ENCODE measurements at places on chromosomes 16 and 17. TPM values are rescaled to one million over a fixed set of nuclear protein-coding genes. Genes with fewer than 3 reads are reported as not detected.

DNA sequence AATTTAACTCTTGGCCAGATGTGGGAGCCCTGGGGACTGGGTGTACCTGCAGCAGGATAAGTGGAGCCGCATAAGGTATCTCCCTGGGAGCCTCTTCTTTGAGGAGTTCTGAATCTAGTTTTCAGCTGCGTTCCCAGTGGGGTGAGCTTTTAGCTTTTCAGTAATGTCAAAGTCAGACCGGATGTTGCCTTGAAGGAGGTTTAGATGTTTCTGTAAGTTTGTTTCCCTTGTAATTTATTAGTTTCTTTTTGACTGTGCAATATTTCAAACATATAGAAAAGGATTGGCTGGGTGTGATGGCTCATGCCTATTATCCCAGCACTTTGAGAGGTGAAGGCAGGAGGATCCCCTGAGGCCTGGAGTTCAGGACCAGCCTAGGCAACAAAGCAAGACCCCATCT is 98.6 kb upstream of the EEF2KMT start:
- no peak for DNase-seq

GRCh38 chr16:76176616-76177015 is 100.6 kb upstream of the CNTNAP4 start:
- no peak for DNase-seq

GRCh38 chr17:14289162-14289561 is 11.7 kb upstream of the HS3ST3B1 start:
- no peak for DNase-seq

GRCh38 chr17:75269844-75270217 is 1.2 kb downstream of the MIF4GD start:
- no peak for DNase-seq

DNA sequence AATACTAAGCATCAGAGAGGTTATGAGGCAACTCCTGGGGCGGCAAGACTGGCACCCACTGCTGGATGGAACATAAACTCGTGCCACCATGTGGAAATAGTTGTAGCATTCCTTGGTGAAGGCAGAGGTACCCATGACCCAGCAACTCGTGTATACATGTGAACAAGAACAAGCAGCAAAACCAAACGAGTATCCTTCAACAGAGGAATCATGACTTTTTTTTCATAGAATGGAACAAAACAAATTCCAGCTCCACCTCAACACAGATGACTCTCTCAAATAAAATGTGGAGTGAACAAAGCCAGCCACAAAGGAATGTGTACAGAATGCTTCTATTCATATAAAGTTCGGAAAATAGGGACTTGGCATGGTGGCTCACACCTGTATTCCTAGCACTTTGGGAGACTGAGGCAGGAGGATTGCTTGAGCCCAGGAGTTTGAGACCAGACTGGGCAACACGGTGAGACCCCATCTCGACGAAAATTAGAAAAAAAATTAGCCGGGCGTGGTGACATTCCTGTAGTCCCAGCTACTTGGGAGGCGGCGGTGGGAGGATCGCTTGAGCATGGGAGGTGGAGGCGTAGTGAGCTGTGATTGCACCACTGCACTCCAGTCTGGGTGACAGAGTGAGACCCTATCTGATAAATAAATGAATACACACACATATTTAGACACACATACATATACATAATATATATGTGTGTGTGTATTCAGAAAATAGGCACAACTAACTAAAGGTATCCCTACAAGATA is 35.3 kb downstream of the B9D1 start:
- peak; percentile 99 for DNase-seq

DNA sequence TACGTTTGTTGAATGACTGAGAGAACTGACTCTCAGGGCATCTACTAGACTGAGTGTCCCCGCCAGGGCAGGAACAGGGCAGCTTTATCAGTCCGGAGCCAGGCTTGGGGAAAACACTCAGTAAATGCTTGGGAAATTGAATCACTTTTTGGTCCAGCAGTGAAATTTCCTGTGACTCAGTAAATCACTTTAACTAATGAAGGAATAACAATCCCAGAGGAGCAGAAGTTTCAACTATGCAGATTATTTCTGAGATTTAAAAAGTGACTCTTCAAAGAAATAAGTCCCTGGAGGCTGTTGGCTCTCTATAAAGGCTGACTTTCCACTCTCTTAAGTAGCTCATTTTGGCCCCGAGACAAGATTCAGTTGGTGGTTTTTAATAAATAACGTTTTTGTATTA is 101.8 kb downstream of the FOXL1 start:
- peak; percentile 47 for DNase-seq

- DNase-seq, result no peak
These were observed 178.8 kb downstream of the MAP2K6 start for GRCh38 chr17:69593351-69593715.

- DNase-seq, result no peak
These were observed 60.2 kb downstream of the RPGRIP1L start for GRCh38 chr16:53643474-53643873.

- DNase-seq, result peak; percentile 56
These were observed 8.1 kb upstream of the NLRP1 start for GRCh38 chr17:5592382-5592781.

- DNase-seq, result no peak
These were observed 2.2 kb downstream of the TMEM204 start for GRCh38 chr16:1535391-1536291.

DNA sequence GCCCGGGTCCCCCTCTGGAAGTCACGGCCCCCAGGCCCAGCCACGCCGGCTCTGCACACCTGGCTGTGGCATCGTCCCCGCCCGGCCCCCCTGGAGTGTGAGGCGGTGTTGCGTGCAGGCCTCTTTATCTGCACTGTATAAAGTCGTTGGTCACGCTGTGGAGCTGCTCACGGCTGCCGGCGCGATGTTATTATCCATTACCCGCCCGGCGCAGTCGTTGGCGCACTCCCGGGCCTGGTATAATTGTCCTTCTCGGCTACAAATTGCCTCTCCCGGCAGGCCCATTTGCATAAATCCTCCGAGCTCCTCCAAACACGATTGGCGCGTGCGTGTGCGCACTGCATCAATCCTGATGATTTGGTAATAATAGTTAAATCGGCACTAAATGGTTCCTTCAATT is 57.8 kb downstream of the BAHCC1 start:
- no peak for DNase-seq

DNA sequence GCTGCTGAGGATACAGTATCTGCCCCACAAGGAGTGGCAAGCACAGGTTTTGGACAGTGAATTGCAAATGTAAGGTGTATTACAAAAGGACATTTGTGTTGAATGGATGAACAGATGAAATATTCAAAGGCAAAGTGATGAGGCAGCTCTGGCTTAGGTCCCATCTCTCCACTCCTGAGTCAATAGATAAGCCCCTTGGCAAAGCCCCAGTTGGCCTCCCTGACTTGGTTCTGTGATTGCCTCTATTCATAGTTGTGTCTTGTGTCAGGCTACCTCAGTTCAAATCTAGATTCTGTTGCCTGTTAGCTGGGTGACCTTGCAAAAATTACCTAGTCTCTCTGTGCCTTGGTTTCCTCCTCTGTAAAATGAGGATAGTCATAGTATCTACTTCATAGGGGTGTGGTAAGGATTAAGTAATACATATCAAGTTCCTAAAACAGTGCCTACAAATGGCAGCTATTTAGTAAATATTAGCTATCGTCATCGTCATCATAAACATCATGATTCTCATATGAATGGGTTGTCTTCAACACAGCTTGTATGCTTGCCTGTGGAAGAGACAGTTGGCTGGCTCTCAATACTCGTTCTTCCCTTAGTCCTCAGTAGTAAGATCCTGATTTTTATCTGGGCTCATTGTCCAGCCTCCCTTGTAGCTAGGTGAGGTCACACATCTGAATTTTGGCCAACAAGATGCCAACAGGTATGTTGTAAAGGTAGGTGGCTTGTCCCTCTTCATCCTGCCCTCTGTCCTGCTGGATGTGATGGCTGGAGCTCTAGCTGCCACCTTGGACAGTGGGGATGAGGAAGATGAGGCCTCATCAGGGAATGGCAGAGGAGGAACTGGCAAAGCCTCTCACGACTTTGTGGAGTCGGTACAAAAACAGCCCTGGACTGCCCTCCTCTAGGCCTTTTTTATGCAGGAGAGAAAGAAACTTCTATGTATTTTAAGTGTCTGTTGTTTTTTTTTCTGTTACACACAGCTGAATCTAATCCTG is 2.1 kb upstream of the MFAP4 start:
- DNase-seq, result no peak

GRCh38 chr17:45404870-45405249 is 27.8 kb downstream of the ARHGAP27 start:
- no peak for DNase-seq

- no peak for DNase-seq
These were observed 53.1 kb downstream of the MRC2 start for GRCh38 chr17:62680541-62681052.

DNA sequence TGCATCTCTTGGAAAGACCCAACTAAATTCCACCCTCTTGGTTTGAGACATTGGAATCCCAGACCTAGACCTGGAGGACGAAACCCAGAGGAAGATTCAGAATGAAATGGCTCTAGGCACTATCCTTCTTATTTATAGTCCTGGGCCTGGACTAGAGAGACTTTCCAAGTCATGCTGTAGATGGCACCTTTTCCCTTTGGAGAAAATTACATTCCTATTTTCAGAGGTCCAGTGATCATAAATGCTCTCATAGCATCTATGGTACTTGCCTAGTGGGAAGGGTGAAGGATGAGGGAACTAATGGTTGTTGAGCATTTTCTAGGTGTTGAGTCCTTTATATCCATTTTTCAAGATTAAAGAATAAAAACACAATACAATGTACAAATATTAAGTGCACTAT is 37.1 kb downstream of the SPACA3 start:
- peak; percentile 13 for DNase-seq

DNA sequence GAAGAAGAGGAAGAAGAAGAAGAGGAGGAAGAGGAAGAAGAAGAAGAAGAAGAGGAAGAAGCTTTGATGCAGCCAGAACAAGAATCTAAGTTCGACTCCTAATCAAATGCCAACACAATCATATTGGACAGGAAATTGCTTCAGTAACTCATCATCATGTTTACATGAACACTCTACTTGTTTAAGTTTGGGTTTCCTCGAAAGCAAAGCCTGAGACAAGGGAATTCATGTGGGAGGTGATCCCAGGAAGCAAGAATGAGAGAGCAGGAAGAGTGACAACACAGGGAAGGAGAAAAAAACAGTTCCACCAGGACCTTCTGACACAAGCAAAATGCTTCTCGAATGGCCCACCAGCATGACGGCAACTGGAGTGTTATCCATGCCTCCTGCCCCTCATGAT is 279.0 kb downstream of the PMP22 start:
- no peak for DNase-seq

DNA sequence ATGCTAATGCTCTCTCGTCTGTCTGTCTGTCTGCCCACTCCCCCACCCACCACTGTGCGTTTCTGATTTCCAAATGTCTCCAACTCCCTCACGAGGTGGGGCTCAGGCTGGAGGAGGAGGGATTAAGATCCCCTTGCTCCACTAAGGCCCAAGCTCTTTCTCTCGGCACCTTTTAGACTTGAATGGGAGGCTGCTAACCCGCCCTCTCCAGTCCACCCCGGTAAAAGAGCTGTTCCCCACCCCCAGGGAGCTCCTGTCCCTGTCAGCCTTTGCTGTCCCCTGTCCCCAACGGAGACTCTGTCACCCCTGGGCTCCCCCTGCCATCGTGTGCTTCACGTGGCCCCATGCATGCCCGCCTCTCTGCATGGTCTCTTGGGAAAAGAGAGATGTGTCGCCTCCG is 68.5 kb upstream of the PLCG2 start:
- no peak for DNase-seq

The ZNF629 gene
- total RNA-seq, result 22.1 TPM

The CYB561 gene
- 29.0 TPM for total RNA-seq

The SMIM5 gene
- 0.20 TPM for total RNA-seq

The ATP5PD gene
- total RNA-seq, result 415 TPM

The KRT39 gene
- total RNA-seq, result not detected

The TRIM65 gene
- total RNA-seq, result 16.5 TPM

The MYL4 gene
- total RNA-seq, result not detected

The SLC6A2 gene
- not detected for total RNA-seq

The TOX3 gene
- 1.7 TPM for total RNA-seq

The BRIP1 gene
- 11.3 TPM for total RNA-seq

The NT5C3B gene
- total RNA-seq, result 74.0 TPM
